ENCODE measurements at places on chromosomes 3 and 15.

DNA sequence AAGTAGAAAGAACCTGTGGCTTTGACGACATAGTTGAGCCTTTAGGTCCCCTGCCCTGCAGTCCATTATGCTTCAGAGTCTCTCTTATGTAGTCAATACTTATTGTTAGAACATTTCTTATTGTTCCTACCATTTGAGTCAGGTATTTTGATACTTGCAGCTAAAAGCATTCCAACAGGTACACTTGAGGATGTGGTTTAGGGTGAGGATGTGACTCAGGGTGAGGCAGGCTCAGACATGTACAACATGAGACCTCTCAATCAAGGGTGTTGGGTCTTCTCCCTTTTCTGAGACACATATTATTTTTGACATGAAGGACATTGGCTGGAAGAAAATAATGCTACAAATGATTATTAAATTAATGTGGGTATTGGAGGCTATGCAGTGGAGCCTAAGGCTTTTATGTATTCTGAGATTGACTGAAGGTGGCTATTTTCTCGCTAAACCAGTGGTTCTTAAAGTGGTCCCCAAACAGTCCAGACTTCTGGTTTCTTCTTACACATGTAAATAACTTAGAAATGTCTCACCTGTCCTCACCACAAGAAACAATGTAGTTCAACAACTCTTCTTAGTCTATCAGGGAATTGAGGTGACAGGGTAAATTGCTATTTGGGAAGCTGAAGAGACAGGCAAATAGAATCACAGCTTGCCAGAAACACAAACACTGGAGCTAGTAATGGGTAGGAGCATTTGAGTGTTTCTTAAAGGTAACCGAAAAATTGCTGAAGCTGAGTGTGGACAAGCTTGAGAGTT lies 135.5 kb upstream of the ZPLD1 start:
- no peak for DNase-seq

DNA sequence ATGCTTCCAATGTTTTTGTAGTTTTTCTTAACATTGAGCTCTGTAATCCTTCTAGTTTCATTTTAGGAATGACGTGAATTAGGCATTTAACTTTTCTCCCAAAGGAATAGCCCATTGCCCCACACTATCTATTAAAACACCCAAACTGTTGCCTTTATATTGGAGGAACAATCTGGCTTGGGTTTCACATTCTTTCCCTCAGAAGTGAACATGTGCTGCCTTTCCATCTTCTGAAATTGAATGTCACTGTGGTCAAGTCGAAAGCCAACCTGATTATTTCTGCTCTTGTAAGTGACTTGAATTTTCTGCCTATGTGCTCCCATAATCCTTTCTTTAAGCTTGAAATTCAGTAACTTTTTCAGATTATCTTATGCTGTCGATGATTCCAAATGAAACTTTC lies 214.5 kb downstream of the SLC9A9 start:
- DNase-seq, result no peak

DNA sequence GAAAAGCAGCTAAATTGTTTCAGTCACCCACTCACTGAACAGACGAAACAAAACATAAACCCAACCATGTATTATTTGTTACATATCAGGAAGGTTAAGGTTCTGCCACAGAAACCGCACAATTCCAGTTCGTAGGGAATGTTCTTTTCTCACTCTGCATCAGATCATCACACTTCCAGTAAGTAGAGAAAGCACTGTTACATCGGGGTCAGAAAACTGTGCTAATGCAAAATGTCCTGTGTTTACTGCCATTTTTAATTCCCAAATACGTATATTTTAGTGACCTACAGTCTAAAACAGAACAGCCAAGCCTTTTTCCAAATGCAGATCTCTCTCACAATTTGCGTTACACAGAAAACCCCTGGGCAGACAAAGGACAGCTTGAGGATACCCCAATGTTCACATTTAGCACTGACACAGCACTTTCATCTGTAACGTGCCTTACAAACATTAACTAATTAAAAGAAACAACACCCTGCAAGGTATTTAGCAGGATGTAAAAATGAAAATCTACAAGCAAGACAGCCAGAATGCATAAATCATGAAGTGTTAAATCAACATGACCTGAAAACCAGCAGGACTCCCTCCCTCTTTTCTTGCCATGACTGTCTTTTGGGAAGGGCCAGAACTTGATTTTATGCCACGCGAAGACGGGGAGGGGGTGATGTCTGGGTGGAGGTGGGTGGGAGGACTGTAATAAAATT lies 34.8 kb upstream of the SKIL start:
- DNase-seq, result no peak

DNA sequence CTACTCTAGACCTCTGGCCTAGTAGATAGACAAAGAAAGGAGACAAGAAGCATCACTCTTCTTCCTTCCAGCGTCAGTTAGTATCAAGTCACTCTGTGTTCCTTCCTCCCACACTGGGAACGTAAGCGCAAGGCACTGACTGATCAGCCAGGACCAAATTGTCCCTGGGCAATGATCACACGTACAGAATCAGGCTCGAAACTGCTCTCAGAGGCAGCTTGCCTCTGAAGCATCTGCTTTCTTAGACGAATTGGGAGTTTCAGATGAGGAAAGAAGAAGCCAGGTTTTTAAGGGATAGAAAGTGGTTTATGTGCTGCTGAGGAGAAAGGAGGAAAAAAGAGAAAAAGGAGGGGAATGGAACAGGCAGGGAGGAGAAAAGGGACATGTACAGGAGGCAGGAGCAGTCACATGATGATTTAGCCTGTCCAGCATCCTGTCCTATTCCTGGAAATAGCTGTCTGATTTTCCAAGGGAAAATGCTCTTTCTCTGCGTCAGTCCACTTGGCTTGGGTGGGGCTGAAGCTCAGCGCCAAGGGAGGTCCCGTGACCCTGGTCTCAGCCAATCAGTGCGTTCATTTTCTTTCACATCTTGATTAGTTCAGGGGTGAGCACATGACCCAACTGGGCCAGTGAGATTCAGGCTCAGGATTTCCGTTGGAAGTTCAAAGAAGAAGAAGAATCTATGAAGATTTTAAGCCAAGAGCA lies 102.0 kb upstream of the PRICKLE2 start:
- DNase-seq, result no peak

DNA sequence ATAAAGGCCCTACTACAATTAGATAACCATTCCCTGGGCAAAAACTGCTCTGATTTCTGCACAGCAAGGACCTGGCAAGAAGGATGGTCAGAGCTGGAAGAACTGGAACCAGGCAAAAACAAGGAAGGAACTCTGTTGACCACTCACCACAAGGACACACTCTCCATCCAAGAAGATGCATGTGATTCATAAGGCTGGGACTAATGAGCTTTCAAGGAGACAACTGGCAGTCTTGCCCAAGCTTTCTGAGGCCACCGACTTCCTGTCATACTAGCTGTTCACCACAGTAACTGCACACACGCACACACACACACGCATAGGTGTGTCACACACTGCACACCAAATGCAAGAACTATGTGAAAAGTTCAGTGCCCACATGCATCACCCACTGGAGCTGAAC lies 256.6 kb downstream of the OCA2 start:
- DNase-seq, result no peak

- DNase-seq, result no peak
Observed at GRCh38 chr15:73364070-73364469, 4.7 kb downstream of the HCN4 start.

DNA sequence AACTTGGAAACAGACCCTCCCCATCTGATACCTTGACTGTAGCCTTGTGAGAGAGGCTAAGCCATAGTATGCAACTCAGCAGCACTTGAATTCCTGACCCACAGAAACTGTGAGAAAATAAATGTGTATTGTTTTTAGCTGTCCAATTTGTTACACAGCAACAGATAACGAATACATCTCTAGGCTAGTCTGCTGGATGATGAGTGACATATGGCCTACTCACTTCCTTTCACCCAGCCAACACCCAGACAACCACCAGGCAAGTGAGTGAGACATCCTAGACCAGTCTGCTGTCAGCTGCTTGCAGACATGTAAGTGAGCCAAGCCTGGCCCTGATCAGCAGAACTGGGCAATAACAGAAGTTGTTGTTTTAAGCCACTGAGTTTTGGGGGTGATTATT lies 19.2 kb upstream of the SMAD6 start:
- DNase-seq, result no peak

DNA sequence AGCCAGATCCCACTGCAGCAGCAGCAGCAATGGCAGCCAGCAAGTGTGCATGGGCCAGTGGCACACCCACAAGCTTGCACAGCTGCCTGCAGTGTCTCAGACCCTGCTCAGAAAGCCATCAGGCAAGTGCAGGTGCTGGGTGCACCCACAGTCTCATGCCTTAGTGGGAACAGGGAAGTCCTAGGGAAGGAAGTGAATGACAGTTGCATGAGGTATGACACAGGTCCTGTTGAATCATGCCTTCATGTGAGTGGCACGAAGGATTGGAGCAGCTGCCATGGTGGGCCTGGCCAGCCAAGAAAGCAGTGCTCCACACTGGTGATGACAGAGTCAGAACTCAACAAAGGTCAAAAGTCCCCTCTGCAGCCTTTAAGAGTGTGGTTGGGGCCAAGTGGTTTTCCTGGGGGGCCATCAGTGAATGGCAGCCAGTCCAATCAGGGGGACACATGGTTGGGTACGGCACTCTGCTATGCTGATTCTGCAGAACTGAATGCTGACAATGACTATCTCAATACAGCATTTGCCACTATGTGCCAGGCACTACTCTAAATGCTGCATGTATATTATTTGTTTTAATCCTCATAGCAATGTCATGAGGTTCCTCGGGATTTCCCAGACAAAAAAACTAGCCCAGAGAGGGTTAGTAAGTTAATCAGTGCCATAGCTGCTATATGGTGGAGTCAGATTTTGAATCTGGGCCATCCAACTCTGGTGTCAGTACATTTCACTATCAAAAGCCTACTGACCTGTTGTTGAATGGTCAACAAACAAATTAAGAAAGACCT lies 94.3 kb downstream of the AQP9 start:
- no peak for DNase-seq

- no peak for DNase-seq
Observed at GRCh38 chr3:128195369-128195768, 42.1 kb downstream of the EEFSEC start.

DNA sequence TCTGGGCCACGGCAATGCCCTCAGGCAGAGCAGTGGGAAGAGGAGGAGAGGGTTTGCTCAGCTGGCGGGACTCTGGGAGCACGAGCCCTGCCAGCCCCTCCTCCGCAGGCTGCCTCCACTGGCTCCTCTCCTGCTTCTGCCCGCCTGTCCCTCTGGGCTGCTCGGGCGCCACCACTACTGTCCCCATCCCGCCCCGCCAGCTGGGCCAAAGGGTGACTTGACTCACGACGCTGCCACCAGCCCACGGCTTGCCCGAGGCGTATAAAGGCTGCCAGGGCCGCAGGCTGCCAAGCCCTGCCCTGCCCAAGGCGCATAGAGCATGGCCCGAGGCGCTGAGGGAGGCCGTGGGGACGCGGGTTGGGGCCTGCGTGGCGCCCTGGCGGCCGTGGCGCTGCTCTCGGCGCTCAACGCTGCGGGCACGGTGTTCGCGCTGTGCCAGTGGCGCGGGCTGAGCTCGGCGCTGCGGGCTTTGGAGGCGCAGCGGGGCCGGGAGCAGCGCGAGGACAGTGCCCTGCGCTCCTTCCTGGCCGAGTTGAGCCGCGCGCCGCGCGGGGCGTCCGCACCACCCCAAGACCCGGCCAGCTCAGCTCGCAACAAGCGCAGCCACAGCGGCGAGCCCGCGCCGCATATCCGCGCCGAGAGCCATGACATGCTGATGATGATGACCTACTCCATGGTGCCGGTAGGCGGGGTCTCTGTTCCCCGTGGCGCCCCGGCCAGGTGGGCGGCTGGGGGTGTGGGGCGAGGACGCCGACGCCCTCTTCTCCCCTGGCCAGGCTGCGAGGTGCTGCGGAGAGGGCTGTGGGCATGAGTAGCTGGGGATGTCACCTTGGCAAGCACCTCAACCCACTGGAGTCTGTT lies at the start of gene GLDN:
TSS of gene GLDN (plus strand) at position 290 of the 861 bp plus-strand sequence. CDS start at position 320, 30 bp downstream.
- no peak for DNase-seq

DNA sequence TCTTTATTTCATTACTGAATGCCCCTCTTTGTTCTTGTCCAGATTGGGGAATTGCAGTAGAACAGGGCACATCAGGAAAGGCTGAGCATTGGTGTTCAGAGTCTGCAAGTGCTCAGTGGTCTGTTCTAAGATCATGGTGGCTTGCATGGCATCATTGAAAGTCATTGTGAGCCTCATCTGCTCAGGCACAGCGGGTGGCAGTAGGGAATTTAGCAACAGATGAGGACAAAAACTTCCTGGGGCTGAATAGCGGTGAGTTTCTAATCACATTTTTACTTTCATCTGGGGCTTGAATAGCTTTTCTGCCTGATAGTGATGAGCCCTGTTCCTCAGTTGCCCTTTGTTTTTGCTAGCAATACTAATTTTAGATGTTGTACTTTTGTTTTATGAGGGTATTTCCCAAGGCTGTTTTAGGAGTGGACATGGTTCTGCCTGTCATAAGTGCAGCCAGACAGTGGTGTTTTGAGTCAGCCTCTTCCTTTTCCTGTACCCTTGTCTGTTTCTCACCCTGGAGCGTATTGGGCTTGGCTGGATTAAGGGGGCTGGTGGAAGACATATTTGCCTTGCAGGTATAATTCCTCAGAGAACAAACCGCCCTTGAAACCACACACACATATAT lies 127.2 kb upstream of the IL12A start:
- no peak for DNase-seq

- no peak for DNase-seq
Observed at GRCh38 chr3:123949641-123950040, 11.4 kb downstream of the CCDC14 start.

- DNase-seq, result no peak
Observed at GRCh38 chr3:148873270-148873927, 8.3 kb downstream of the CPA3 start.

- DNase-seq, result no peak
Observed at GRCh38 chr15:74399100-74399499, 31.7 kb upstream of the CYP11A1 start.

DNA sequence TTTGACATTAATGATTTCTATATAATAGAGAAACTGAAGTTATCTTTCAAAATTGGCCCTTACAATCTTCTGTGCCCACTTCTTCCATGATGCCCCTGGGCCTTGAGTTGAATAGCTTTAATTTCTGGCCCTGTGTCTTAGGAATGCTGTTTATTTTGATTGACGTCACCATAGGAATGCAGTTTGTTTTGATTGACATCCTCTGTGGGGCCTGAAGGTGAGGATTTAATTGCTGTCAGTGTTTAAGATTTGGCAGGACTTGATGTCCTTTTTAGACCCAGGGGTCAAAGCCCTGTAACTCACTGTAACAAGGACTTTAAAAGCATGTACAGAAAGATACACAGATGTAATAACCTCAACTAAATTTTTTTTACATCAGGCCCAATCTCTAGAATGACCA lies 83.3 kb downstream of the GLDN start:
- no peak for DNase-seq

GRCh38 chr15:64247906-64248541 lies 85.2 kb upstream of the PPIB start:
- DNase-seq, result peak; percentile 23

DNA sequence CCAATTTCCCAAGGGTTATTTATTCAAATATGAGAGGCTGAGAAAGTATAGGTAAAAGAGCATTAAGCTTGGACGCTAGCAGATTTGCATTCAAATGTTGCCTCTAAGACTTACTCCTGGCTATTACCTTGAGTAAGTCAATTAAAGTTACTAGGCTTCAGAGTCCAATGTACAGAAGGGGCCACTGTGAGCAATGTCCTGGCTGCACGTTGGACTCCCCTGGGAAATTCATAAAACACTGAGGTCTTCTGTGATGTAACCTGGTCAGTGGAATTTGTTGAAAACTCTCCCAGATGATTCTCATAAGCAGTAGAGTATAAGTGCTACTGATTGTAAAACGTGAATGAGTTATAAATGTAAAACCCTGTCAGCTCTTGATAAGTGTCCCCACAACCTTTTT lies 295.3 kb downstream of the NEK10 start:
- DNase-seq, result no peak

GRCh38 chr3:145620002-145620401 lies 541.0 kb downstream of the PLOD2 start:
- DNase-seq, result no peak

Measured in right renal cortex interstitium (tissue), 3 donors.